Mesothelial cell of epicardium (in vitro differentiated cells): ENCODE measurements at places on chromosomes 12 and 14. TPM values are rescaled to one million over a fixed set of nuclear protein-coding genes. Genes with fewer than 3 reads are reported as not detected.
A peak's percentile ranks its signal among the peaks of the same experiment; 100 is the strongest.

GRCh38 chr12:12365446-12365802 lies 8.5 kb downstream of the BORCS5 start:
- H3K36me3 ChIP-seq: peaks cover 6% of the 10 kb centered on the region
- no peak overlapping the region for H3K27ac ChIP-seq
- no peaks in the 10 kb centered on the region for H3K27me3 ChIP-seq

DNA sequence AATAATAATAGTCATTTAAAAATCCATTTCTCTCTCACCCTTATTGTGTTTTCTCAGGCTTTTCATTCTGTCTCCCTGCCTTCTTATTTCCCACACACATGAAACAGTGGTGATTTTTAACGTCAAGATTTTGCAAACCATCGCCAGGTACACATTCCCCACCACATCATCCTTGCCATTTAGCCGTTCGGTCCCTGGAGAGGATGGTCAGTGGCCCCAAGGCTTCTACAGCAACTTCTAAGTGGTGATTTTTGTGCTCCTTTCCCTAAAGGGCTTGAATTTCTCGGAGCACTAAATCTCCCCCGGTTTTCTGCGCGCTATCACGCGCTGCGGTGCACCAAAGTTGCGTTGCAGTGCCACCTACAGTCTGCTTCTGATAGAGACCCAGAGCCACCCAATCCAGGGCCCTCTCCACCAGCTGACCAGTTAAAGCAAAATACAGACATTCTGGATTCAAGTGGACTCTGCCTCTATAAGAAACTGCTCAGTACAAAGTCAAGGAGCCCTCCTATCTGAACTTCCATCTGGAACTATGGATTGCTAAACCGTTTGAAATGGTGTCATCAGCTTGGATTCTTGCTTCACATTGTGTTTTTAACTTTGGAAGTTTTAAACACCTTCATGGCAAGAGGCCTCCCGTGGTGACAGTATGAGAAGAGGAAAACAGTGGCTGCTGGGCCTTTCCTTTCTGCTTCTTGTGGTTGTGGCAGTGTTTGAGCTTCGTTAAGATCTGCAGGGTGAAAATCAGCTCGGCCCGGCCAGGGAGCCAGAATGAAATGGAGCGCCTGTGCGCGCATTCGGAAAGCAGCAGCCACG lies 234.0 kb downstream of the SPTSSA start:
- peaks cover 11% of the 10 kb centered on the region for H3K27me3 ChIP-seq
- peak overlapping the region; percentile 36 for H3K4me3 ChIP-seq
- H3K4me1 ChIP-seq: peaks cover 11% of the 10 kb centered on the region
- H3K27ac ChIP-seq: no peak overlapping the region

- DNase-seq: no peak
- H3K27ac ChIP-seq: peak overlapping the region; percentile 13
Measured at GRCh38 chr14:69648480-69649451, 37.4 kb downstream of the SUSD6 start.

GRCh38 chr12:50309950-50310349 lies 26.6 kb upstream of the LIMA1 start:
- no peaks in the 10 kb centered on the region for H3K27me3 ChIP-seq
- H3K36me3 ChIP-seq: peaks cover 3% of the 10 kb centered on the region
- no peak for DNase-seq
- no peaks in the 10 kb centered on the region for H3K4me1 ChIP-seq

- H3K27ac ChIP-seq: no peak overlapping the region
- H3K27me3 ChIP-seq: peaks cover 4% of the 10 kb centered on the region
- no peak for DNase-seq
- no peaks in the 10 kb centered on the region for H3K36me3 ChIP-seq
Measured at GRCh38 chr12:128455851-128456250, 188.9 kb downstream of the TMEM132C start.

DNA sequence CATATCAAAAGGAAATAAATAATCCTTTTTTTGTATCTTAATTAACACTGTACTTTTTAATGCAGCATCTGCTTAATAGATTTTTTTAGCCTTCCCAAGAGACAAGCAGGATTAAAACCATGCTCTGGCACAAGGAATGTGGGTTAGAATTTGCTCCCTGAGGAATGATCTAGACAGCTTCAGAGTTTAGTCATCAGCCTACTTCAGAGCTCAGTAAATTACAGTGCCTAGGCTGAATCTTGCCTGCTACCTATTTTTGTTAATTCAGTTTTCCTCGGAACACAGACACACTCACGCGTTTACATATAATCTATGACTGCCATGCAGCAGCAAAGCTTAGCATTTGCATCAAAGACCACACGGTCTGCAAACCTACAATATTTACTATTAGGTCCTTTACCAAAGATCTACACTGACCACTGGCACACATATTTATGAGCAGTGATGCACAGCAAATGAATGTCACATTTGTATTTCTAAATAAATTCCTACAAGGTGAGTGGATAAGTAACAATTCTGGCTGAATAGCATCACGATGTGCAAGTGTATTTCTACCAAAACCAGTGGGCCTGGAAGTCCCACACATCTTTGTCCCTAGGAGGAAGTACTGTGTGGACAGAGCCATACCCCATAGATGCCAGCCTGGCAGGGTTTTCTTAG lies 309.8 kb upstream of the TMEM132C start:
- H3K4me1 ChIP-seq: no peaks in the 10 kb centered on the region
- H3K27ac ChIP-seq: no peak overlapping the region
- peaks cover 3% of the 10 kb centered on the region for H3K27me3 ChIP-seq
- no peaks in the 10 kb centered on the region for H3K36me3 ChIP-seq
- DNase-seq: no peak

DNA sequence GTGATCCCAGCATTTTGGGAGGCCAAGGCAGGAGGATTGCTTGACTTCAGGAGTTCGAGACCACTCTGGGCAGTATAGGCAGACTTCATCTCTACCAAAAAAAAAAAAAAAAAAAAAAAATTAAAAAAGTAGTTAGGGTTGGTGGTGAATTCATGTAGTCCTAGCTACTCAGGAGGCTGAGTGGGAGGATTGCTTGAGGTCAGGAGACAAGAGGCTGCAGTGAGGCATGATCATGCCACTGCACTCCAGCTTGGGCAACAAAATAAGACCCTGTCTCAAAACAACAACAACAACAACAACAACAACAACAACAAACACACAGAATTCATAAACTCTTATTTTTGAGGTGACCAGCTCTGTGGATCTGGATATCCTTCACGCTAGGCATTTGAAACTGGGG lies 17.1 kb downstream of the SLC25A3 start:
- no peaks in the 10 kb centered on the region for H3K4me1 ChIP-seq
- H3K27ac ChIP-seq: no peak overlapping the region
- no peak for DNase-seq
- H3K4me3 ChIP-seq: no peak overlapping the region
- no peaks in the 10 kb centered on the region for H3K27me3 ChIP-seq

DNA sequence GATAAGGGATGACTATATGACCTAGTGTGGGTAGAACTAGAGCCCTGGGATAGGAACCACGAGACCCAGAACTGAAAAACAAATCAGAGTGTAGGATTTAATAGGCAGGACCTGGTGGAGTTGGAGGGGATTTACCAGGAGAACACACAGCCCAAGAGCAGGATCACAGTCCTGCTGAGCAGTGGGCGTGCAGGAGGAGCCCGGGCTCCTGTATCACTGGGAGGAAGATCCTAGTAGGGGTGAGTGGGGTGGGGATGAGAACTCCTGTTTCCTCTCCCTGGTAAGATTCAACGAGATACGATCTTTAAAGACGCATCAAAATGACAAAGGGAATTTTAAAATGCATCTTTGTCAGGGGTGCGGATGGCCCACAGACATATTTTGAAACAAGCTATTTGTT lies 220.1 kb downstream of the GALC start:
- H3K27ac ChIP-seq: no peak overlapping the region
- no peaks in the 10 kb centered on the region for H3K4me1 ChIP-seq
- H3K36me3 ChIP-seq: no peaks in the 10 kb centered on the region
- DNase-seq: no peak
- H3K27me3 ChIP-seq: peaks cover 2% of the 10 kb centered on the region

- H3K27ac ChIP-seq: no peak overlapping the region
- peaks cover 21% of the 10 kb centered on the region for H3K27me3 ChIP-seq
- H3K4me1 ChIP-seq: no peaks in the 10 kb centered on the region
- H3K4me3 ChIP-seq: no peak overlapping the region
Measured at GRCh38 chr12:81329085-81329484, 251.2 kb downstream of the ACSS3 start.

GRCh38 chr12:49796155-49796554 lies 32.1 kb downstream of the NCKAP5L start:
- no peaks in the 10 kb centered on the region for H3K27me3 ChIP-seq
- no peaks in the 10 kb centered on the region for H3K4me1 ChIP-seq
- no peak overlapping the region for H3K27ac ChIP-seq
- no peak for DNase-seq
- H3K4me3 ChIP-seq: no peak overlapping the region

DNA sequence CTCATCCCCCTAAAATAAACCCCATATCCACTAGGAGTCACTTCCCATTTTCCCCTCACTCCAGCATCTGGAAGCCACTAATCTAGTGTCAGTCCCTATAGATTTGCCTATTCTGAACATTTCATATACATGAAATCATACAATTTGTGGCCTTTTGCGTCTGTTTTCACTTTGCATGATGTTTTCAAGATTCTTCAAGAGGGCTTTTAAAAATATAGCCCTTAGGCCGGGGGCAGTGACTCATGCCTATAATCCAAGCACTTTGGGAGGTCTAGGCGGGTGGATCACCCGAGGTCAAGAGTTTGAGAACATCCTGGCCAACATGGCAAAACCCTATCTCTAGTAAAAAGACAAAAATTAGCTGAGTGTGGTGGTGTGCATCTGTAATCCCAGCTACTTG lies 104.7 kb downstream of the VEZT start:
- H3K36me3 ChIP-seq: no peaks in the 10 kb centered on the region
- peak overlapping the region; percentile 9 for H3K27ac ChIP-seq
- H3K4me3 ChIP-seq: no peak overlapping the region
- DNase-seq: no peak

GRCh38 chr12:19510461-19510860 lies 71.2 kb downstream of the AEBP2 start:
- no peak overlapping the region for H3K4me3 ChIP-seq
- peaks cover 15% of the 10 kb centered on the region for H3K36me3 ChIP-seq

GRCh38 chr14:32043624-32044023 lies 33.5 kb upstream of the ARHGAP5 start:
- H3K4me1 ChIP-seq: peaks cover 28% of the 10 kb centered on the region
- no peak for DNase-seq
- no peak overlapping the region for H3K27ac ChIP-seq

GRCh38 chr14:44782775-44783238 lies 178.9 kb downstream of the KLHL28 start:
- no peak overlapping the region for H3K4me3 ChIP-seq
- H3K27me3 ChIP-seq: no peaks in the 10 kb centered on the region
- H3K27ac ChIP-seq: no peak overlapping the region
- H3K36me3 ChIP-seq: no peaks in the 10 kb centered on the region
- H3K4me1 ChIP-seq: peaks cover 24% of the 10 kb centered on the region
- no peak for DNase-seq

DNA sequence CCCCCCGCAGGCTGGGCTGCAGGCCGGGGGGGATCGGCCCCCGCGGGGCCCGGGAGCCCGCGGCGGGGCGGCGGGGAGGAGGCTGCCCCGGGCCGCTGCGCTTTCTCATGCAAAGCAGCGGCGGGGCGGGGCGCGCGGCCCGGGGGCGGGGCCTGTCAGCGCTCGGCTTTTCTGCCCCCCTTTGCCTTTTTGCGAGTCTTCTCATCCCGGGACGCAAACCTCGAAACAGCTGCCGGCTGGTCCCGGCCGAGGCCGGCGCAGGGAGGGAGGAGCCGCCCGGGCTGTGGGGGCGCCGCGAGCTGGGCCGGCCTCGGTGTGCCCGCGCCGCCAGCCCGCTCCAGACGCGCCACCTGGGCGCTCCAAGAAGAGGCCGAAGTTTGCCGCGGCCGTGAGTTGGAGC lies at the start of gene FZD10:
TSS of gene FZD10 (plus strand) at position 198 of the 400 bp plus-strand sequence. CDS start 479 bp downstream, outside the sequence.
- peak within 1 kb of the TSS; percentile 74 for H3K4me3 ChIP-seq
- no peaks in the 10 kb centered on the region for H3K36me3 ChIP-seq
- no peak for DNase-seq
- peaks cover 14% of the 10 kb centered on the region for H3K4me1 ChIP-seq
- peaks cover 61% of the 10 kb centered on the region for H3K27me3 ChIP-seq

DNA sequence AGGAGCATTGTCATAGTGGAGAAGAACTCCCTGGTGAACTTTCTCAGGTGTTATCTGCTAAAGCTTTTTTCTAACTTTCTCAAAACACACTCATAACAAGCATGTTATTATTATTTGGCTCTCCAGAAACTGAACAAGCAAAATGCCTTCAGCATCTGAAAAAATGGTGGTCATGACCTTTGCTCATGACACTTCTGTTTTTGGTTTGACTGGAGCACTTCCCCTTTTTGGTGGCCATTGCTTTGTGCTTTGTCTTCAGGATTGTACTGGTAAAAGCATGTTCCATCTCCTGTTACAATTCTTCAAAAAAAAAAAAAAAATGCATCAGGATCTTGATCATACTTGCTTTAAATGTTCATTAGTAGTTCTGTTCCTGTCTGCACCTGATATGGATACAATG lies 1241.6 kb upstream of the USP15 start:
- no peak for DNase-seq
- no peak overlapping the region for H3K4me3 ChIP-seq
- H3K36me3 ChIP-seq: no peaks in the 10 kb centered on the region
- H3K27me3 ChIP-seq: no peaks in the 10 kb centered on the region
- no peak overlapping the region for H3K27ac ChIP-seq
- H3K4me1 ChIP-seq: no peaks in the 10 kb centered on the region

- peaks cover 72% of the 10 kb centered on the region for H3K27me3 ChIP-seq
- no peak overlapping the region for H3K27ac ChIP-seq
- DNase-seq: no peak
- H3K4me1 ChIP-seq: peaks cover 6% of the 10 kb centered on the region
- H3K36me3 ChIP-seq: no peaks in the 10 kb centered on the region
Measured at GRCh38 chr14:100566119-100566518, 21.1 kb downstream of the BEGAIN start.

DNA sequence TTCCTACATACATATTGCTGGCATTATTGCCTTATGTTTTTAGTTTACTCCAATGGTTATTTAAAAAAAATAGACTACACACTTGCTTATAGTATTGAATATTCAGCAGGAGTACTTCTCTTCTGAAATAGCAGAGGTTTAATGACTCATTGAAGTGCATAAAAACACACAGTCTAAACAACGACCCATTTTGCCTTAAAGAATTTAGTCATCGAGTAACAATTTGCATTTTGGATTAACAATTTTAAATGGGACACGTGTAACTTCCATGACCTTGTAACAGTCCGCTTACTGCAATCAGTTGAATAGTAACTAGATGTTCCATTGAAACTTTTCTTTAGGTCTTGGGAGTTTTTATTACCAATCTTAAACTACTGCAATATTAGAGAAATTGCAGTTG lies 9.0 kb downstream of the TRHDE start:
- no peak overlapping the region for H3K27ac ChIP-seq
- no peak for DNase-seq
- no peak overlapping the region for H3K4me3 ChIP-seq
- H3K4me1 ChIP-seq: no peaks in the 10 kb centered on the region

The LAG3 gene
- 2.7 to 3.8 TPM (median 3.5 TPM) in 3 replicates for total RNA-seq

The EPS8 gene
- 19.1 to 24.8 TPM (median 21.5 TPM) in 3 replicates for total RNA-seq

The ANO4 gene
- 4.5 to 5.7 TPM (median 4.5 TPM) in 3 replicates for total RNA-seq

The SMCO2 gene
- not detected in 3 replicates for total RNA-seq

The MMP14 gene
- 302 to 306 TPM (median 304 TPM) in 3 replicates for total RNA-seq

The RD3L gene
- not detected in 3 replicates for total RNA-seq
